Activated T-cell treated with anti-CD3 and anti-CD28 coated beads, Interleukin-2, amount 50 U/mL, for 4 hours (primary cell): ENCODE measurements at places on chromosomes 4 and X. TPM values are rescaled to one million over a fixed set of nuclear protein-coding genes. Genes with fewer than 3 reads are reported as not detected.

DNA sequence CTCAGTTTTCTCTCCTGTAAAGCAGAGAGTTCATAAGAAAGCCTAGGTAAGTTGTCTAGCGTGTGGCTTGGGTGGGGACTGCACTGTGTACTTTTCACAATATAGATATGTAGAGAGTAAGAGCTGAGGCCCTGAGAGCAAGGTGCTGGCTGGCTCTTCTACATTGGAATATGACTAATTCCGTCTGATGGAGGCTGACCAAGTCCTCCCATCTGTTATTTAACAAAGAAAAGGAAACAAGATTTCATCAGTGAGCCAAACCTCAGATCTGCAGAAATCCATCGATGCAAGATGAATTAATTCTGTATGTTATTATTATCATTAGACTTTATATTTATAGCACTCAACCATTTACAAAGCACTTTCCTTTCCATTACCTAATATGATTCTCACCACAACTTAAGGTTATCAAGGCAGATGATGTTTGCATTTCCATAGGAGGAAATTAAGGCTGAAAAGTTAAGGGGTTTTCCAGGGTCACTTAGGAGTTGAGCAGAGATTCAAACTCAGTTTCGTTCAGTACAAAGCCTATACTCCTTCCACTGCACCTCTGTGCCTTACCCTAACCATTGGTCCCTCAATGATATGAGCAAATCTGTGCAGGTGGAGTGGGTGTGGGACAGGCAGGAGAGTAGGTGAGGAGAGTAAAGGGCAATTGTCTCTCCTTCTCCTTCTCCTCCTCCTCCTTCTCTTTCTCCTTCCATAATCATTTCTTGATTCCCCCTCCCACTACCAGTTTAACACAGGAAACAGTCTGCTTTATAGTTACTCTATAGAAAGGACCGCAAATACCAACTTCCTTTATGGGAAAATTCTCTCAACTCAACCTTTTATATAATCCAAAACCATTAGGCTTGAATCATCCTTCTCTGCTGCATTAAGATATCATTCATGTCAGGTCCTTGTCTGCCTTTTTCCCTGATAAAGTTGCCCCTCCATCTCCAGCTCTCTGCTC is 27.6 kb upstream of the SRD5A3 start:
- DNase-seq: no peak

Gene SLC6A14
- total RNA-seq: 0.21 TPM

DNA sequence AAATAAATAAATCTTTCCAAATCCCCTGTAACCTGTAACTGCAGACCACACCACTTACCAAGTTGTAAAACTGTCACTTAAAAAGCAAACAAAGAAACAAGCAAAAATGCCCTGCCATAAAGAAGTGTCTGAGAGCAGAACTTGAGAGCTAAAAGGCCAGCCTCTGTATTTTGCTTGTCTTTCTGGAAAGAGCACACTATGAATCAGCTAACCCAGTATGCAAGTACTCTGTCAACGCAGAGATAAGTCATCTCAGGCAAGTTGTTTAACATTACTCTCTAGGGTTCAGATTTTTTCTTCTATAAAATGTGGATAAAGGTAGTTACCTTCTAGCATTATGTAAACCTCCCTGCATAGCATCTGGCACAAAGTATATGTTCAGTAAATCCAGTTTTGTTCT is 134.8 kb downstream of the HS3ST1 start:
- DNase-seq: no peak

Gene FATE1
- not detected for total RNA-seq

- no peak for DNase-seq
These were observed 97.6 kb upstream of the MAML3 start for GRCh38 chr4:140251571-140251970.

- DNase-seq: no peak
These were observed 103.0 kb upstream of the MAML3 start for GRCh38 chr4:140256941-140257340.

GRCh38 chr4:175514174-175514573 is 297.9 kb downstream of the GPM6A start:
- no peak for DNase-seq

Gene OCRL
- 2.8 TPM for total RNA-seq

DNA sequence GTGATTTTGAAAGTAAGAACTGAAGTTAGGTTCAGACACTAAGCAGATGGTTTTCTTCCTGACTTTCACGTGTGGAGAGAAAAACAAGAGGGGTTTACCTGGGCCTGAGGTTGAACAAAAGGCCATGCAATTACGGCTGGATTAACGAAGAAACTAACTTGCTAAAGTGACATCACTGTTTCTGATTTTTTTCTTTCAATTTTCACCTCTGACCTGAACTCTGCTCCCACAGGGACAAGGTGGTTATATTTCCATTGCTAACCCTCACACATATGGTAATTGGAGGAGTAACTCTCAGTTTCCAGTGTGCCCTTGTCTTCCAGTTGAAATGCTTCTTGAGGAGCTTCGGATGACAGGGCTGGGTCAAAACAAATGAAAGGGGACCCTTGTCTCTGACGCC is 38.0 kb downstream of the MSN start:
- no peak for DNase-seq

DNA sequence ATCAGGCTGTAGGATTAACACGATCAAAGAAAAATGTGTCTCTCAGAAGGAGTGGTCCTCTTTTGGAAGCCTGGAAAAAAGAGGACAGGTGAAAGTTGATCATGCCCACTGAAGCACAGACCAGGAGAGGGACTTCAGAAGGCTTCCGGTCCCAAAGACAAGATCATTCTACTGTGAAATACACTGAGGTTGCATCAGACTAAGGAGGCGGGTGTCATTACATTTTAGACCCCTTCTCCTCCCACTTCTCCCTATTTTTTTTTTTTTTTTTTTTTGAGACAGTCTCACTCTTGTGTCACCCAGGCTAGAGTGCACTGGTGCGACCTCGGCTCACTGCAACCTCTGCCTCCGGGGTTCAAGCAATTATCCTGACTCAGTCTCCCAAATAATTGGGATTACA is 67.5 kb downstream of the RBM47 start:
- no peak for DNase-seq

GRCh38 chrX:130109429-130110378 is 593 bp downstream of the ELF4 start:
- no peak for DNase-seq

- DNase-seq: no peak
These were observed 215.0 kb downstream of the IL15 start for GRCh38 chr4:141851246-141851891.

GRCh38 chr4:118273642-118274041 is 79.2 kb downstream of the PRSS12 start:
- no peak for DNase-seq

DNA sequence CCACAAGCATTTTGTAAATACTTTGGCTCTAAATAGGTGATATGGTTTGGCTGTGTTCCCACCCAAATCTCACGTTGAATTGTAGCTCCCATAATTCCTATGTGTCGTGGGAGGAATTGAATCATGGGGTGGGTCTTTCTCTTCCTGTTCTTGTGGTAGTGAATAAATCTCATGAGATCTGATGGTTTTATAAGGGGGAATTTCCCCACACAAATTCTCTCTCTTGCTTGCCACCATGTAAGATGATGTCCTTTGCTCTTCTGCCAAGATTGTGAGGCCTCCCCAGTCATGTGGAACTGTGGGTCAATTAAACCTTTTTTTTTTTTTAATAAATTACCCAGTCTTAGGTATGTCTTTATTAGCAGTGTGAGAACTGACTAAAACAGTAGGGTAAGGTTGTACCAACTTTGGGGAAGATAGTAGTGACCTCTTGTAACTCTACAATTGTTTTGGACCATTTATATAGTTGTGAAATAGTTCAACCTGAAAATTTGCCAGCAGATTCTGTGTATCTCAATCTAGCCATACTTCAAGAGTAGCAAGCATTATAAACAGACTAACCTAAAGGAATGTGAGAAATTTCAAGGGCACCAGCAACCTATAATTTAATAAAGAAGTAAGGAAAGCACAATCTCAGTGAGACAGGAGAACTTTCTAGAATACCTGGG is 727.8 kb downstream of the GRID2 start:
- no peak for DNase-seq

DNA sequence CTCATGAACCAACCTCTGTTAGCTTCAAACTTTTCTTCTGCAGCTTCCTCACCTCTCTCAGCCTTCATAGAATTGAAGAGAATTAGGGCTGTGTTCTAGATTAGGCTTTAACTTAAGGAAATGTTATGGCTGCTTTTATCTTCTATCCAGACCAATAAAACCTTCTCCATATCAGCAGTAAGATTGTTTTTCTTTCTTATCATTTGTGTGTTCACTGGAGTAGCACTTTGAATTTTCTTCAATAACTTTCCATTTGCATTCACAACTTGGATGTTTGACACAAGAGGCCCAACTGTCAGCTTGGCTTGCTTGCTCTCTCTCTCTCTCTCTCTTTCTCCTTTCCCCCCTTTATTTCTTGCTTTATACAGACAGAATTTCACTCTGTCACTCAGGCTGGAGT is 22.8 kb upstream of the SOWAHB start:
- no peak for DNase-seq

GRCh38 chr4:1603413-1604135 is 80.5 kb downstream of the FAM53A start:
- DNase-seq: no peak

DNA sequence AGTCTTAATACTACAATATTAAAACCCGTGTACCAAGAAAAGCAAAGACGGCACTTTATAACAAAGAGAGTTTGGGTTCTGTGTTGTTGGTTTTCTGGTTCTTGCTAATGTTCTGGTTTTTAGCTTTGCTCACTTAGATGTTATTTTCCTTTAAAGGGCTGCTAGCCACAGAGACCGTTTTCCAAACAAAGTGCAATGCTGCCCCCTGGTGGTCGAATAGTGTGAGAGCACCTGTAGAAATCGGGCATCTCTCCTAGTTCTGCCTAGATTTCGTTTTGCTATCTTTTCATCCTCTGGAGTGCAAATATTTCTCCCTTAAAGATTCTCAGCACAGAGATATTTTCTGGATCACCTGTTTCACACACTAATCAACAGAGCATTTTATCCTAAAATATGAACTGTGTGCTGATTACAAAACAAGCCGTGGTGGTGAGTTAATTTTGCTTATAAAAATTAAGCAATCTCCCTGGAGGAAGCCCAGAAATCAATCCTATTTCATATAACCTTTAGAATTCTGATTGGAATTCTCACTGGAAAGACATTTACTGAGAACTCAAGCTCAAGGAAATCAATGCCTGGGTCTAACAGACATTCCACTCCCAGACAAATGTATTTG is 334.5 kb upstream of the NOCT start:
- DNase-seq: peak; percentile 58

GRCh38 chr4:39908284-39908683 is 69.4 kb downstream of the PDS5A start:
- no peak for DNase-seq

Gene KIF4A
- 1.4 TPM for total RNA-seq

- no peak for DNase-seq
These were observed 72.6 kb upstream of the DHX15 start for GRCh38 chr4:24656906-24657305.

DNA sequence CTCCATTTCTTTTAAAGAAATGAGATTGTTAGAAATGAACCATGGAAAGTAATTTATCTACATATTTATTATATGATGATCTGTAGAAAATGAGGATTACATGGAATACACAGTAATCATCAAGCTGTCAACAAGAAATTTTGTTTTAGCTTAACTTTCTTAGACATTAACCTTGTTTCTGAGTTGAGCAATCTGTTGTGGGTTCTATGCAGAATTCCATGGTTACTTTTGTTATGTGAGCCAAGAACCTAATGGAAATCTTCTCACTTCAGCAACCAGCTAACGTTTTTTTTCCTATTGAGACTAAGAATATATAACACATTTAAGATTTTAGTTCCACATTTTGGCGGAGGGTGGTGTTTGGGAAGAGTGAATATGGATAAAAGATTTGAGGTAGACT is 136.1 kb upstream of the SLC4A4 start:
- DNase-seq: no peak

DNA sequence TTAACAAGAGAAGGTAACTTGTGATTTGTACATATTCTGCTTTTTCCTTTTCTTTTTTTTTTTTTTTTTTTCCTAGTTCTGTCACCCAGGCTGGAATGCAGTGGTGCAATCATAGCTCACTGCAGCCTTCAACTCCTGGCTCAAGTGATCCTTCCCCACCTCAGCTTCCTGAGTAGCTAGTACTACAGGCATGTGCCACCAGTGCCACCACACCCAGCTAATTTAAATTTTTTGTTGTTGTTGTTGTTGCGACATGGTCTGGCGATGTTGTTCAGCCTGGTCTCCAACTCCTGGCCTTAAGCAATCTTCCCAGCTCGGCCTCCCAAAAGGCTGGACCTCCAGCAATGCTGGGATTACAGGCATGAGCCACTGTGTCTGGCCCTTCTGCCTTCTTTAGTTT is 1.5 kb upstream of the TACR3 start:
- DNase-seq: no peak

Gene F9
- total RNA-seq: not detected

GRCh38 chr4:185656467-185656931 is 121.2 kb upstream of the PDLIM3 start:
- no peak for DNase-seq

Gene SMIM31
- total RNA-seq: not detected

DNA sequence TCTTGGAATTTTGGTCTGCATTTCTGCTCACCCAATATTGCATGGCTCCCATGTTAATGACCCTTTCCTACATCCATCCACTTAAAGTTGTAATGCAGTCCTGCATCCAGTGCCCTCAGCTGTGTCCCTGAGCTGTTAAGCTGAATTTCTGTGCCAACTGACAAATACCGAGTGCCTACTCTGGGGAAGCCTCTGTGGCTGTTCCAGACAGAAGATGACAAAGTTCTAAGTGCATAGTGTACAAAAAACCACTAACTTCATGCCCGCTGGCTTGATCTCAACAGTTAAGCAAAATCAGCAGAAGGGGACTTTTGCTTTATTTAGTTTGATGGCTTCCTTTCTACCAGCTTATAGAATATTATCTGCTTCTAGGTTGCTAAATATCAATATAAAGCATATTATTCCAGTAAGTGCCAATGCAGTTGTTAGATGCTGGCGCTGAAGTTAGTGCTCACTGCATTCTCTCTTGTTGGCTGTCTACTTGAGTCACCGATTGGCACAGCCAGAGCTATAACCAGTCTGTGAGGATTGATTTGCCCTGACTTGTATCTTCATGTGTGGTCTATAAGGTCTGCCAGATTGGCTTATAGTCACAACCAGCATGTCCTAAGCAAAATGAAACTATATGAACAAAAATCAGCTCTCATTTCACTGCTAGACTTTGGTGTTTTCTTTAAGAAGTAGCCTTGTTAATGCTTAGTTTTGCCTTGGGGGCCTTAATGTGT is 98.9 kb downstream of the KLHL8 start:
- no peak for DNase-seq

Gene RHOXF2B
- 0.13 TPM for total RNA-seq

Gene ZNF732
- not detected for total RNA-seq

Gene LRIT3
- total RNA-seq: 0.19 TPM

Gene SGMS2
- total RNA-seq: 0.08 TPM

Gene USP17L11
- not detected for total RNA-seq

GRCh38 chrX:82813671-82814078 is 694.4 kb upstream of the POU3F4 start:
- no peak for DNase-seq
